ENCODE measurements at places on chromosomes 3 and 15. TPM values are rescaled to one million over a fixed set of nuclear protein-coding genes. Genes with fewer than 3 reads are reported as not detected.
A peak's percentile ranks its signal among the peaks of the same experiment; 100 is the strongest.

GRCh38 chr3:14118400-14119381 is 6.0 kb downstream of the CHCHD4 start:
- no peak overlapping the region for H3K4me3 ChIP-seq
- DNase-seq, result peak; percentile 39
- peak overlapping the region; percentile 15 for H3K27ac ChIP-seq
- H3K4me1 ChIP-seq, result peaks cover 31% of the 10 kb centered on the region
- H3K27me3 ChIP-seq, result no peaks in the 10 kb centered on the region

- H3K27ac ChIP-seq, result no peak overlapping the region
- H3K4me1 ChIP-seq, result no peaks in the 10 kb centered on the region
- no peaks in the 10 kb centered on the region for H3K27me3 ChIP-seq
Observed at GRCh38 chr15:63729115-63729884, 104.4 kb downstream of the HERC1 start.

- H3K4me1 ChIP-seq, result no peaks in the 10 kb centered on the region
- H3K27me3 ChIP-seq, result no peaks in the 10 kb centered on the region
- DNase-seq, result no peak
- H3K4me3 ChIP-seq, result no peak overlapping the region
Observed at GRCh38 chr3:65538101-65538500, 500.6 kb downstream of the MAGI1 start.

Gene ACKR2
- total RNA-seq, result 8.9 TPM

Gene TGM4
- total RNA-seq, result not detected

All from kidney (tissue), 22 donors.